Progenitor cell of endocrine pancreas (in vitro differentiated cells): ENCODE measurements at places on chromosomes 6 and 20. TPM values are rescaled to one million over a fixed set of nuclear protein-coding genes. Genes with fewer than 3 reads are reported as not detected.

- DNase-seq = no peak
These were observed 90.5 kb upstream of the EYA2 start for GRCh38 chr20:46804126-46804525.

Gene DEF6
- total RNA-seq = 5.7 and 5.9 TPM in 2 replicates

GRCh38 chr6:50717734-50718457, 4.6 kb downstream of the TFAP2D start:
- no peak for DNase-seq

Gene CTNNBL1
- 52.6 and 60.4 TPM in 2 replicates for total RNA-seq

DNA sequence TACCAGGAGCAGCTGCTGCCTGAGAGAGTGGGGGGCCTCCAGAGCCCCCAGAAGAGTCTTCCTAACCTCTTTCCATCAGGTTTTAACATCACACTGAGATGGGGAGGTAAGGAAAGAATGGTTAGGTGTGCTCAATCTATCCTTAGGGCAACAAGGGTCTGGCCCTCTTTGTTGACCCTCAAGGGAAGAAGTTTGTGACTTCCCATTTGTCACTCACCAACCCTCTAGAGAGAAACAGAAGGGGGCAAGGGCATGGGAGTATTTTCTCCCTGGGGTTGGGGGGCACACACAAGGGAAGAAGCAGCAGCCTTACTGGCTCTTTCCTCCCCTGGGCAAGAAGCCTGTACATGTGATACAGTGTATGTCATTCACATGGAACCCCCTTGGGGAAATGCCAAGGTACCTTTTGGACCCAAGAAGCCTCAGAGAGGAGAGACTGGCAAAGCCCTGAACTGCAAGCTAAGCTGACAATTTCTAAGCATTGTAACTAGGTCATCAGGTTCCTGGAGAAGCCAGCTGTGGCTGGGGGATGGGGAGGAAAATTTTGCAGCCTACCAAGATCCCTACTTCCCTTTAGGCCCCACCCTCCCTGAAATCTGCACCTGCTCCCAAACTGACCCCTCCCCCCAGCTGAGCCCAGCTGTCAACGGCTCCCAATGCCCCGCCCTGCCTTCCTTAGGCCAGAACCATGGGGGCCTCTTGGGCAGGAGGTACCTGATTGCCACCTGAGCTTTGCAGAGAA, 14.5 kb downstream of the BCL2L1 start:
- no peak for DNase-seq

- no peak for DNase-seq
These were observed 619.4 kb upstream of the CDH4 start for GRCh38 chr20:60632391-60633262.

- no peak for DNase-seq
These were observed 37.6 kb upstream of the CLIC5 start for GRCh38 chr6:46053039-46053933.

DNA sequence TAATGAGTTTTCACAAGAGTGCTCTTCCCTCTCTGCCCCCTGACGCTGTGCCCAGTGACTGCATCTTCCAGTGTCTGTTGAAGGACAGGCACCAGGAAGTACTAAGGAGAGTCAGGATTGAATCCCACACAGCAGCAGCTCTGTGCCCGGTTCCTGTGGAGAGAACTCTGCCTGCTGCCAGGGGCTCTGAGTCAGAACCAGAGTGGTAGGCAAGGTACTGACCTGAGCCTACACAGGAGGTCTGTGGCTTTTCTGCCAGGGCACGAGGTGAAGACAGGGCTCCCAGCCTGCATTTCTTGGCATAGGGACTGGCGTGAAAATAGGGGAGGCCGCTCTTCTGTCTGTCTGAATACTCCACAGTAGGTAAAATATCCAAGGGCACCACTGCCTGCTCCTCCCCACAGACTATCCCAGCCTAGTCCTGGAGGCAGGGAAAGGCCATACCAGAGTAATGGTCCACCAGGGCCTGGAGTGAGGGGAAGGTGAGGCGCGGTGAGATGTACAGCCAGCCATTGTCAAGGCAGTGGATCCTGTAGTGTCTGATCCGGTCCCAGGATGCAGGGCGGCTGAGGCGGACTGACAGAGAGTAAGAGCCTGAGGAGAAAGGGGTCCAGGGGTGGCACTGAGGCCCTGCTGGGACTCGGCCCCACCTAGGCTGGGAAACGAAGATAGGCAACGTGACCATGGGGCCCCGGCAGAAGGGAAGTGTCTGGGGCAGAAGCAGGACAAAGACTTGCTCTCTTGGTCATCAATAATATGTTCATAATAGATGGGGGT, 9.4 kb downstream of the RAB5IF start:
- DNase-seq = no peak

Gene DEFB124
- total RNA-seq = not detected in 2 replicates

GRCh38 chr6:145798530-145798929, 16.1 kb downstream of the FBXO30 start:
- no peak for DNase-seq

Gene PPP1R3D
- 5.2 and 5.3 TPM in 2 replicates for total RNA-seq

DNA sequence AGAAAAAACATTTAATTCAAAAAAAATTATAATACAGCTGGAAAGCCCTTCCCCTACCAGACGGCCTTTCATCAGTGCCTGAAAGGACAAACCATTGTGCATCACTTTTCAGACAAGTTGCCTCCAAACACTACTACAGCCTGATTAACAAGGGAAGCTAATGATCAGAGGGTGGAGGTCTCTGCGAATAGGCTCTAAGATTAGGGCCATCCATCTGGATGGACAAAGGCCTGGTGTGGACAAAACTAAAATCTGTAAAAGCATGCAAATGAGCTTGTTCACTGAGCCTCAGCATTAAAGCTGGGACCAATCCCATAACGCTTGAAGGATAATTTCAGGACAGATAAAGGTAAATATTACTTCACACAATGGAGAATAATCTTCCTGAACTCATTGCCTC, 228.7 kb upstream of the PLN start:
- DNase-seq = no peak

DNA sequence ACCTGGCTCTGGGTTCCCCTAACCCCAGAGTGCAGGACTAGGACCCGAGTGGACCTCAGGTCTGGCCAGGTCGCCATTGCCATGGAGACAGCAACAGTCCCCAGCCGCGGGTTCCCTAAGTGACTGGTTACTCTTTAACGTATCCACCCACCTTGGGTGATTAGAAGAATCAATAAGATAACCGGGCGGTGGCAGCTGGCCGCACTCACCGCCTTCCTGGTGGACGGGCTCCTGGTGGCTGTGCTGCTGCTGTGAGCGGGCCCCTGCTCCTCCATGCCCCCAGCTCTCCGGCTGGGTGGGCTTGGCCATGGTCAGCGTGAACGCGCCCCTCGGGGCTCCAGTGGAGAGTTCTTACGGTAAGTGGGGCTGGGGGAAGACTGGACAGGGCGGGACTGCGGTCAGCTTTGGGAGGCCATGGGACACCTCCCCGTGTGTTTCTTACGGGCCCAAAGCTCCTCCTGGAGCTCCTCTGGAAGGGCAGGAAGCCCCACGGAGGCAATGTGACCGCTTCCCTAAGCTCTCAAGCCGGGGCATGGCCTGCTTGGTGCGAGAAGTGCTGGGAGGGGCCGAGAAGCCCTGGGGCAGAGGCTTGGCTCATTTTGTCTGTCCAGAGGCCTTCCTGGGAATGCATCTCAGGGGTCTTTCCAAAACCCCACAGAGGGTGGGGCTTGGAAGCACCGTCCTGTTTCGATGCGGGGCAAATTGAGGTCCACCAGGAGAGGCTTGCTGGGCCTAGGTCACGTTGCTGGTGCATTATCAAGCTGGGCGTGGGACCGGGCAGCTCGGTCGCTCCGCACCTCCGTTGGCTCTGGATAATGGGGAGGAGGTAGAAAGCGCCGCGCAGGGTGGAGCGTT, at the start of gene HNF4A:
TSS of gene HNF4A (plus strand) at position 202 of the 855 bp plus-strand sequence. CDS start at position 308, 106 bp downstream.
- DNase-seq = peak; percentile 64

DNA sequence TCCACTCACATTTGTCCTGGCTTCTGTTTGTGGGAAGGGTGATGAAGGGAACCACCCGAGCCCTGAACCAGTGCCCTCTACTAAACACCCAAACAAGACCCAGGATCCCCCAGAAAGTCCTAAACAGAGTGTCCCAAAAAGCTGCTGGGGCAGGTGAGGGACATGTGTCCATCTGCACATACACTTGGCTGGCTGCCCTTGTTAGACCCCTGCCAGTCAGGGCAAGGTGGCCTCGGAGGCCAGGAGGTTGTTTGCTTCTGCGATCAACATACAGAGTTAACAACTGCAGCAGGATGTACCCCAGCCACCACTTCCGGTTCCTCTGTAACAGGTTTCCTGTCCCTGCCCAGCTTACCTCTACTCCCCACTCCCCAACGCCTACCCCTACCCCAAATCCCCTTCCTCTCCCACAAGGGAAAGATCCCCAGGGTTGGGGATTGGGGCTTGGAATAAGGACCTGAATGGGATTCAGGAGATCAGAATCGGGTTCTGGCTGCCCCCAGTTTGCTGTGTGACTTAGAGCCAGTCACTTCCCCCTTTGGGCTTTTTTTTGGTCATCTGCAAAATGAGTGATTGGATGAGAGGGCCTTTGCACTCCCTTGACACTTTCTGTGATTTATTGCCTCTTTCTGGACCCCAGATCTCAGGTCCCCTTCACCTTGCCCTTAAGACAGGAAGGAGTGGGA, 13.9 kb downstream of the DEF6 start:
- DNase-seq = no peak

Gene FAM184A
- total RNA-seq = 20.9 and 23.0 TPM in 2 replicates

GRCh38 chr6:37860226-37860839, 40.8 kb downstream of the ZFAND3 start:
- no peak for DNase-seq

GRCh38 chr20:48886811-48887210, 34.7 kb upstream of the ARFGEF2 start:
- no peak for DNase-seq

DNA sequence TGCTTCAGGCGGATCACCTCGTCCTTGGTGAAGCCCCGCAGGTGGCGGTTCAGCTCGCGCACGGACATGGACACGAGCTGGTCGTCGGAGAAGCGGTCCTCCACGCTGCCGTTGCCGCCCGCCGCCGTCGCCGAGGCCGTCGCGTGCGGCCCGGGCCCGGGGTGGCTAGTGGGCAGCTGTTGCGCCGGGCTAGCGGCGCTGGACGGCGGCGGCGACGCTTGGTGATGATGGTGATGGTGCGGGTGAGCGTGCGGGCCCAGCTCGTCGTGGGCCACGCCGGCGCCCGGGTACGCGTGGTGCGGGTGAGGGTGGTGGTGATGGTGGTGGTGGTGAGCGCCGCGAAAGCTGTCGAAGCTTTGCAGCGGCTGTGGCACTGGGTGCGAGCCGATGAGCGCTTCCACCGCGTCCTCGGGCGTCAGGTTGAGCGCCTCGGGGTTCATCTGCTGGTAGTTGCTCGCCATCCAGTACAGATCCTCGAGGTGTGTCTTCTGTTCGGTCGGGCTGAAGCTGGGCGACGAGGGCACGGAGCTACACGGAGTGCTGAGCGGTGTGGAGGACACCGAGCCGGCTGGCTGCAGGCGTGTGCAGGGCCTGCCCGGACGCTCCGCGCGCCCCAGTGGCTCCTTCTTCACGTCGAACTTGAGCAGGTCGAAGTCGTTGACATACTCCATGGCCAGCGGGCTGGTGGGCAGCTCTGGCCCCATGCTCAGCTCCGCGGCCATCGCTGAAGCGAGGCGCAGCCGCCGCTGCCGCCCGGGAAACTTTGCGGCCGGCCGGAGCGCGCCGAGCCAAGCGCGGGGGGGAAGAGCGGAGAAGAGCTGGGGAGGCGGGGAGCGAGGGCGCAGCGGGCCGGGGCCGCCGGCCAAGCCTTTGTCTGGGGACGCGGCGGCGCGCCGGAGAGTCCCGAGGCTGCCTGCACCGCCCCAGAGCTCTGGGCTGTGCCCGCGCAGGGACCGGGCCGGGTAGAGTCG, 622 bp downstream of the MAFB start:
- no peak for DNase-seq

- no peak for DNase-seq
These were observed 1279.5 kb upstream of the CITED2 start for GRCh38 chr6:140653972-140654371.

DNA sequence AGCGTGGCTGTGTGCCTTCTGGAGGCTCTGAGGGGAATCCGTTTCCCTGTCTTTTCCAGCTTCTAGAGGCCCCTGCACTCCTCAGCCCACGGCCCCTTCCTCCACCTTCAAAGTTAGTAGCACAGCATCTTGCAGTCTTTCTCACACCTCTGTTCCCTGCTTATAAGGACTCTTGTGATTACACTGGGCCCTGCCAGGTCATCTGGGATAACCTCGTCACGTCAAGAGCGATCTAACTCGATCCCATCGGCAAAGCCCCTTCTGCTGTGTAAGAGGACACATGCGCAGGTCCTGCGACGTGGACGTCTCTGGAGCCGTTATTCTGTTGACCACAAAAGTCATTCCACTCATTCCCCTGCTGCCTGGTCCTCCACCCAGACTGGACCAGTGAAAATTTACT, 159.2 kb downstream of the BMP7 start:
- DNase-seq = no peak

GRCh38 chr20:47353239-47353691, 3.2 kb downstream of the ZMYND8 start:
- no peak for DNase-seq

Gene SNRPB2
- total RNA-seq = 66.0 and 67.2 TPM in 2 replicates

- DNase-seq = no peak
These were observed 38.4 kb downstream of the ZMYND8 start for GRCh38 chr20:47318027-47318585.

Gene TAGAP
- not detected in 2 replicates for total RNA-seq

DNA sequence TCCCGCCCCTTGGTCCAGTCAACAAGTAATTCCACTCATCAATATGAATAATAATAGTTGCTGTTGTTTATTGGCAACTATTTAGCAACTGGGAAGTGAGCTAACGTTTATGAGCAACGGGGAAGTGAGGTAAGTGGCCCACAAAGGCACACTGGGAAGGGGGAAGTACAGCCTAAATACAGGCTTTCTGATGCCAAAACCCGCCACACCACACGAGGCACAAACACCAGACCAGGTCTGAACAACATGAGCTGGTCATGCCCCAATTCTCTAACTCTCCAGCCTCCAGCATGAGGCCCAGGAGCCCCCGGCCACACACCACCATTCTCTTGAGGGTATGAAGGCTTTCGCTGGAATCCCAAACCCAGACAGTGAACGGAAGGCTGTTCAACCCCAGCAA, 50.8 kb downstream of the PREX1 start:
- no peak for DNase-seq

Gene SDHAF4
- total RNA-seq = 14.9 and 17.2 TPM in 2 replicates

- DNase-seq = no peak
These were observed 790 bp downstream of the NEDD9 start for GRCh38 chr6:11231564-11232192.

DNA sequence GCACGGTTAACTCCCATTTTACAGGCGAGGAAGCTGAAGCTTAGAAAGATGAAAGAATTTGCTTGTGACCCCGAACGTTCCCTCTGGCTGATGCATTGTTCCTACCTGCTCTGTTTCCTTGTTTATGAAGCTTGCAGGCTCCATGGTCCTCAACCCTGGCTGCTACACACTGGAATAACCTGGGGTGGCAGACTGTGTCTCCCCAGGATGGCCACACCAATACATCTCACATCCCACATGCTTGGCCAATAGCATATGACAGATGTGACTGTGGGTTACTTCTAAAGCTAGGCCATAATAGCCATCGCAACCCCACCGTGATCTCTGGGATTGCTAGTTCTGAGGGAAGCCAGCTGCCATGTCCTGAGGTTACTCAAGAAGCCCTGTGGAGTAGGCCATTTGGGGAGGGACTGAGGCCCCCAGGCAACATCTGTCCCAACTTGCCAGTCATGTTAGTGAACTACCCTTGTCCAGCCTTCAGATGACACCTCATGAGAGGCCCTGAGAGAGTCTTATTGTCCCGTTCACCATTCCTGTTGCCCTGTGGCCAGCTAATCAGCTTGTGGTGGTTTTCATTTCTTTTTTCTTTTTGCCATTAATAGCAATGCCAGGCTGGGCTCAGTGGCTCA, 6.7 kb upstream of the FAM110A start:
- DNase-seq = no peak

Gene LY6G6D
- total RNA-seq = not detected in 2 replicates

Gene COL9A1
- total RNA-seq = 5.5 and 8.1 TPM in 2 replicates
